ENCODE measurements at places on chromosomes 5 and 9.

DNA sequence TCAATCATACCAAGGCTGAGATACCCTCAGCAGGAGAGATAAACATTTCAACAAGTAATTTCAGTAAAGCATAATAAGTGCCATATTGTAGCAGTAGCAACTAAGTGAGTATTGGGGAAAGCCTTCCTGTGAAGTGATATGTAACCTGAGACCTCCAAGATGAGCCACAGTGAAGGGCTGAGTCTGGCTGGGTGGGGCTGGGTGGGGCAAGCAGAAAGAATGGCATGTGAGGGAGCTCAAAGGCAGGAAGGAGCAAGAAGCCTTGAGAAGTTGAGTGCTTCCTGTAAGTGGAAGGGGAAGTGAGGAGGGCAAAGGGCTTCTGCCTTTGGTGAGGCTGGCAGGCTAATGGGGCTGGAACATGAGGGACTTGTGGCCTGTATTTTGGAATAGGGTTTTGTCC, 19.7 kb upstream of the ASTN2 start:
- DNase-seq, result peak; percentile 15

DNA sequence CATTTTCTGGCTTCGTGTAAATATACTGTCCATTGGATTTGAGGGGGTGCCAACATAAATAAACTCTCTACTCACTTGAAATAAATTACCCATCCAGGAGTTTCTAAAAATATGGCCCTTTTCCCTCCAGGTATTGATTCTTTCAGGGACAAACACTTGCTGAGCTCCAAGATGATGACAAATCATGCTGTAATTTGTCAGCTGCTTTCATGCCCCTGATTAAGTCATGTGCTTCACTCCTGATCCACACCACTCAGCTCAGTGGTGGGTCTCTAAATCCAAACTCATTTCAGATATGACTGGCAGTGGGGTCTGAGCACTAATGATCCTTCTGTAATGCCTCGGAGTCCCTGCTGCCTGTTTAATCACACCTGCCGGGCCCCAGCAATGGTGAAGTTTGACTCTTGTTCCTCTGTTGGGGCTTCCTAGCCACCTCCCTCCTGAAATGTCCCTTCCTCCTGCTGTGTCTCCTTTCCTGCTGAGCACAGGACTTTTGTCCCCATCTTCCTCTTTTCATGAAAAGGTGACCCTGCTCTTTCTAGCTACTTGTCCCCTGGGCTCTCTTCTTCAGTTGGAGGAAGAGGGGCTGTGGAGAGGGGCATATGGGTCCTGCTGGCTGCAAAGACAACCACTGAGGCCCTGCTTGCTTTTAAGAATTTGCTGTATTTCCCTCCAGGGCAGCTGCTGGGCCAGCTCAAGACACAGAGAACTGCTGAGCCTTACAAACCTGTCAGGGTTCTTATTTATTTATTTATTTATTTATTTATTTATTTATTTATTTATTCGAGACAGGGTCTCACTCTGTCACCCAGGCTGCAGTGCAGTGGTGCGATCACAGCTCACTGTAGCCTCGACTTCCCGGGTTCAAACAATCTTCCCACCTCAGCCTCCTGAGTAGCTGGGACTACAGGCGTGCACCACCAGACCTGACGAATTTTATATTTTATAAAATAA, 200.0 kb downstream of the ATP10B start:
- DNase-seq, result no peak

DNA sequence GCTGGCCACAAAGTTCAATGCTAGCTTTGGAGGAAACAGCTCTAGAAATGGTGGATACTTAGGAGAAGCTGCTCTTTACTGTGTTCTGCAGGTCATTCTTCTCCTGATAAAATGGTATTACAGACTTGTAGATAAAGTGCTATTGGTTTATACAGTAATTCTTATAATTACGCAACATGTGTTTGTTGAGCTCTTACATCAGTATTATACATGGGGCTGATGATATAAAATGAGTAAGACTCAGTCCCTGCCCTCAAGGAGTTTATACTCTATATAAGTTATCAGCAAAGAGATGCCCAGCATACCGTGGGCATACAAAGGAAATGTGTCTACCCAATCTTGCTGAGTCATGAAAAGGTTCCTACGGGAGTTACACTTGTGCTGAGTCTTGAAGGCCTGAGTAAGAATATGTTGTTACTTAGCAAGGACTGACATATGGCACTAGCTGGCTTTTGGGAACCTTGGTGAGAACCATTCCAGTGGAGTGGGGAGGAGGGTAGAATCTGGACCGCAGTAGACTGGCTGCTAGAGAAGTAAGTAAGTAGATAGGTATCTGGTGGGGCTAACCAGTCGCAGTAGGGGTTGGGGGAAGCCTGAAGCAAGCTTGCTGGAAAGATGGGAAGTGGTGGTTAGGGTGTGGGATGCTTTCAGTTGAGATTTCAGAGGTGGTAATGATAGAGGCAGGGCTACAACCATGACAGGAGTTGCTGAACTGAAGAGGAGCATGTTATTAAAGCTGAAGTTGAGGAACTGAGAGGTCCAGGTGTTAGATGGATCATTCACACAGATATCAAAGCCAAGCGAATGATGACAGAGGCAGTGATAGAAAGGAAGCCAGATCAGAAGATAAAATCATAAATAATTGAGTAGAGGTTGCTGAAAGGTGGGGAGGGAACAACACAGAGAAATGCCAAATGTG, 11.1 kb upstream of the TTC23L start:
- DNase-seq, result no peak

- DNase-seq, result peak; percentile 44
Measured at GRCh38 chr5:135326296-135327254, 72.5 kb downstream of the MACROH2A1 start.

- no peak for DNase-seq
Measured at GRCh38 chr9:95429096-95429495, 87.7 kb downstream of the PTCH1 start.

- peak; percentile 91 for DNase-seq
Measured at GRCh38 chr9:135023088-135023785, 64.2 kb upstream of the OLFM1 start.

- no peak for DNase-seq
Measured at GRCh38 chr9:91354881-91355280, 6.8 kb downstream of the AUH start.

- DNase-seq, result no peak
Measured at GRCh38 chr5:62593331-62593730, 14.7 kb downstream of the LRRC70 start.

- DNase-seq, result no peak
Measured at GRCh38 chr9:90307891-90308290, 334.7 kb downstream of the DIRAS2 start.

DNA sequence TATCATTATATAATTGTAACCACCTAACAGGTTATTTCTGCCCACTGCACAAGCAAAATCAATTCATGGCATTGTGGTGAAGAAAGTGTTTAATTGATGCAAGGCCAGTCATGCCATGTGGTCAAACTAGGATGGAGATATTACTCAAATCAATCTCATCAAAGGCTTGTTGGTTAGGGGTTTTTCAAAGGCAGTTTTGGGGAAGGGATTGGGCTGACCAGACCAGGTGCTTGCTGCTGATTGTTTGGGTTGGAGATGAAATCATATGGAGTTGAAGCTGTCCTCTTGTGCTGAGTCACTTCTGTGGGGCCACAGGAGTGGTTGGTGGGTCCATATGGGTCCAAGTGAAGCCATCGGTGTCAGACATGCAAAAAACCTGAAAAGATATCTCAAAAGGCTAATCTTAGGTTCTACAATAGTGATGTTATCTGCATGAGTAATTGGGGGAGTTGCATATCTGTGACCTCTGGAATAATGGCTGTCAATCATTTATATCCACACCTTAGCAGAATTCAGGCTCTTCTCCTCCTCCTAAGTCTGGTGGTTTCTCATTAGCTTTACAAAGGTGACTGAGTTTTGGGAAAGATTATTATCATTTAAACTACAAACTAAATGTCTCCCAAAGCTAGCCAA, 44.9 kb downstream of the HMGCS1 start:
- DNase-seq, result no peak

GRCh38 chr5:64207978-64208377, 42.3 kb downstream of the RNF180 start:
- DNase-seq, result no peak

DNA sequence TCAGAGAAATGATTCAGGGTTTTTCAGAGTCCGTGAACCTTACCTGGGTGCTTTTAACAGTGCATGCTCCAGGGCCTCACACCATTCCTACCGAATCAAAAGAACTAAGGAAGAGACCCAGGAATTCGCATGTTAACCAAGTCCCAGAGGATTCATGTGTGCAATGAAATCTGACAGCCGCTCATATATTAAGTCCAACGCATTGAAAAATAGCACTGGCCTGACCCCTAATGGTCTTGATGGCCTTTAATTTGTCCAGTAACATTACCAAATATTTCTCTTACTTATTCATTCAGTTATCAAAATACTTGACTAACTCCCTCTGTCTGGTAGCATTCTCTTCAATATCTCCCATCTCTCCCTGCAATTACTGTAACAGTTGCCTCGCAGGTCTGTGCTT, 55.0 kb upstream of the MARCHF11 start:
- DNase-seq, result no peak

GRCh38 chr5:36606428-36607113, at the start of gene SLC1A3:
TSS of gene SLC1A3 (plus strand) at chr5:36606606. CDS start at chr5:36608424, 1,818 bp downstream.
- peak; percentile 86 for DNase-seq

DNA sequence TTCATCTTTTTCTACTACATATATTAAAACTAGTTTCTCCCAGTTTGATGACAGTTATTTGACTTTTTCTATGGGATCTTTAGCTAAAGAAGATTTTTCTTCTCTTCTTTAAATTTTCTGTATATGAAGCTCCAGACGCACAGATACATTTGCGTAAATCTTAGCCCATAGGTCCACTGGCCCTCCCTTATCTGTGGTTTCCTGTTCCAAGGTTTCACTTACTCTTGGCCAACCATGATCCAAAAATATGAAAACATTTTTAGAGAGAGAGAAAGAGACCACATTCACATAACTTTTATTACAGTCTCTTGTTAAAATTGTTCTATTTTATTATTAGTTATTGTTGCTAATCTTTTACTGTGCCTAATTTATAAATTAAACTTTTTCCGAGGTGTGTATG, 270.2 kb upstream of the DAPK1 start:
- DNase-seq, result no peak

GRCh38 chr9:71703172-71703872, 65.0 kb downstream of the CEMIP2 start:
- no peak for DNase-seq

GRCh38 chr5:105172918-105173317, 1610.3 kb upstream of the NUDT12 start:
- no peak for DNase-seq

- DNase-seq, result no peak
Measured at GRCh38 chr9:77170991-77171699, 6.2 kb upstream of the VPS13A start.

DNA sequence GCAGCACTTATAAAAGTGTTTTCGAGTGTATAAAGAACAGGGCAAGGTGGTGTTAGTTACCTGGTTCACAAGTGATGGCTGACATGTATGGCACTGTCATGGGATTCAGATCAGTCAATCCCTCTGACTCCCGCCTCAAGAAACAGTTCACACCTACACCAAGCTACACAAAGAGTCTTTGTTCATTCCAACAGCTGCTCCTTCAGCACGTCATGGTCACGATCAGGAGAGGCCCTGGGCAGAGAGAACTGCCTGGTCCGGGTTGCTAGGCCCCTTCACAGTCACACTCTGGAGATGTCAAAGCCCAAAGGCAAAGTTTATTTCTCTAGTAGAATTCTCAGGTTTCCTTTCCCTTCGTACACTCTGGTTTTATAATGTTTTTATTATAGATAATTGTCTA, 426.7 kb downstream of the ZSWIM6 start:
- DNase-seq, result no peak

DNA sequence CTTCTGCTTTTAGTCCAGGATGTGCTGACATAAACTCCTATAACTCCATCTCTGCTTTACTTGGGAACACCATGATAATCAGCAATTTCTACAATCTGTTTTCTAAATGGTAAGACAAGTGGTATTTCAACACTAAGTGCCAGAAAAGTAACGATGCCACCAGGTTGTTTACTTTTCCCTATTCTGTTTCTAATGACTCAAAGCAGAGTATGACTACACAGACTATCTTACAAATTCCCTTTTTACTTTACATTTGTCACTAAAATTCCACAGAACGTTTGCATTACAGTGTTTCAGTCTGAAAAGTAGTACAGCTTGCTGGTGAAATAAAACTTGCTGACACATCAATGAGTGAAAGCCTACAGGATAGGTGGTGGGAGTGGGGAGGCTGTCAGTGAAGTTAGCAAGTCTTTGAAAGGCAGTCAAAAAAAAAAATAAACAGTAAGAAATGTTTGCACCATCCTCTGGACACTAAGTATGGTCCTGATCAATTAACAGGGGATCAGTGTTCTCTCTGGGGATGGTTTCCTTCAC, 186.5 kb downstream of the LURAP1L start:
- DNase-seq, result no peak

DNA sequence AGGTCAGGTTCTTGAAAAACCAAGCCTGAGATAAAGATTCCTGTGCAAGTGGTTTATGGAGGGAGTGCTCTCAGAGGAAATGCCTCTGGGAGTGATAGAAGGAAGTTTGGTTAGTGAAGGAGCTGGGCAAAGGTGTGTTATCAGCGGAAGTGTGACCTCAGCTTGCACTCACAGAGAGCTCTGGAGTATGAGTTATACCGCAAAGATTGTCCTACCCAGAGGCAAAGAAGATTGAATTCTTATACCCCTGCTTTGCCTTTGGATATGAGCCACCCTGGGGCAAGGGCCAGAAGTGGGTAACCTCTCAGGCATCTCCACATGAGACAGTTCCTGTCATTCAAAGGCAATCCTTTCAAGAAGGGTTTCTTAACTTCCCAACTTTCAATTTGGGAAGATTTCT, 145.6 kb downstream of the MUSK start:
- DNase-seq, result no peak

Data from ELF-1 (cell line).